Pancreas (tissue), 10 donors: ENCODE measurements at places on chromosomes 7 and 10. TPM values are rescaled to one million over a fixed set of nuclear protein-coding genes. Genes with fewer than 3 reads are reported as not detected.

- H3K36me3 ChIP-seq: no peaks in the 10 kb centered on the region
- no peaks in the 10 kb centered on the region for H3K4me1 ChIP-seq
- H3K4me3 ChIP-seq: no peak overlapping the region
- no peak overlapping the region for H3K27ac ChIP-seq
- no peak for DNase-seq
Measured at GRCh38 chr7:113109718-113110117, 8.6 kb downstream of the SMIM30 start.

The FAM13C gene
- total RNA-seq: 1.5 TPM

DNA sequence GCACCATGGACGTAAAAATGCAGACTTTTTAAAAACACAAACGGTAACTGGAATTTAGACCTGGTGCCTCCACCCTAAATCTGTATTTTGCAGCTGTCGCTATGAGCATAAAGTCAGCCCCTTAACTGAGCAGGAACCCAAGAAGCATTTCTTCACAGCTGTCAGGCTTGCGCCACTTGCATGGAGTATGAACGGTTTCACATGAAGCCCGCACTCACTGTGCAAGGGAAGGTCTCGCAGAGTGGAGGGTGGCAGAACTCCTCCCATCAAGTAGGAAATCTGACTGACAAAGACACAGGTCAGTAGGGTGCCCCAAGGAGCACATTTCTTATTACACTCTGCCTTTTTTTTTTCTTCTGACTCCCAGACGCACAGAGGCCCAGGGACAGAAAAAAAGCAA is 58.5 kb downstream of the ELMO1 start:
- no peaks in the 10 kb centered on the region for H3K36me3 ChIP-seq
- no peaks in the 10 kb centered on the region for H3K4me1 ChIP-seq
- DNase-seq: no peak
- H3K4me3 ChIP-seq: no peak overlapping the region
- H3K27ac ChIP-seq: no peak overlapping the region

DNA sequence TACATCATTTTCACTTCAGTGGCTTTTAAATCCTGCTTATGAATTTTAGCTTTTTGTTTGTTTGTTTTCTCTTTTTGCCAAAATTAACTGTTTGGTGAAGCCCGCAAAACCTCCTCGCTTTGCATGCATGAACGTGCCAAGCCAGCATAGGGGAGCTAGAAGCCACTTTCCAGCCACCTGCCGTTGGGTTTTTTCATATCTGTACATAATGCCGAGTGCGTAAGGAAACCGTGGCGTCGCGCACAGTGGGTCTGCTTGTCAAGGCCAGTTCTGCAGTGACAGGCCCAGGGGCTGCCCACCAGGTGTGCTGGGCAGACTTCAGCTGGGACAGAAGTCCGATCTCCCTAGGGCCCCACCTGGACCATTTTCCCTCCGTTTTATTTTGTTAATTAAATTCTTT is 41.1 kb downstream of the WIPI2 start:
- H3K27me3 ChIP-seq: no peaks in the 10 kb centered on the region
- no peak for DNase-seq
- no peak overlapping the region for H3K27ac ChIP-seq
- peaks cover 7% of the 10 kb centered on the region for H3K36me3 ChIP-seq

GRCh38 chr7:156504687-156505545 is 135.7 kb upstream of the RNF32 start:
- H3K4me3 ChIP-seq: no peak overlapping the region
- no peak for DNase-seq
- no peaks in the 10 kb centered on the region for H3K27me3 ChIP-seq
- H3K4me1 ChIP-seq: no peaks in the 10 kb centered on the region

DNA sequence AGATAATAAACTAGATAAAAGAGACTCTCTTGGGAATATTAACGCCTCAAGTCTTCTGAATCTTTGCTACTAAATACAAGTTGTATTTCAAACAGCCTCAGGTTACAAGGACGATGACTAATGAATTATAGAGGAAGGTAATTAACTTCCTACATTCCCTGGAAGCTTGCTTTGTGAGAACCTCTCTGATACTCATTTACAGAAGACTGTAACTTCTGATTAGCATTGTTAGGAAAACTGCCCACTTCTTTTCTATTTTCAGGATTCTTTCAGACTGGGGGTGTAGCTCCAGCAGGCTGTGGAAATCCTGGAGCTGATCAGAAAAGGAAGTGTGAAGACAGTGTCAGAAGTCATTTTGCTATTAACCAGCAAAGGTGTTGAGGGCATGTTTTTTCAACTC is 316.7 kb upstream of the NPSR1 start:
- no peaks in the 10 kb centered on the region for H3K4me1 ChIP-seq
- DNase-seq: no peak
- H3K27me3 ChIP-seq: no peaks in the 10 kb centered on the region
